ENCODE measurements at places on chromosomes 11 and 22.
A peak's percentile ranks its signal among the peaks of the same experiment; 100 is the strongest.

- DNase-seq: peak; percentile 42
Measured at GRCh38 chr11:128848815-128849455, 18.2 kb downstream of the KCNJ1 start.

DNA sequence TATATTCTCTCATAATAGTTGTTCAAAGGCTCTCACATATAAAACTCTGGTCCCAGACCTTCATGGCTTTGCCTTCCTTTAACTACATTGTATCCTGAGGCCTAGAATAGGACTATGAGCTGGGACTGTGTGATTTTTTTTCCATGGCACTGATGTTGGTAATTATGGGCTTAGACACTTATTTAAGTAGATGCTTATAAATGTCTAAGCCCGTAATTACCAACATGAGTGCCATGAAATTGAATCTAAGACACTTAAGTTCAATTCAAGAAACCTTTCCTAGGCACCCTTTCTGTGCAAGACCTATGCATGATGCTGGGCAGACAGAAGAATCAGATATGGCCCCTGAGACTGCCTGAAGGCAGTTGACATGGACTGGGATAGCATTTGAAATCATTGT, 63.0 kb downstream of the P4HA3 start:
- no peak for DNase-seq

DNA sequence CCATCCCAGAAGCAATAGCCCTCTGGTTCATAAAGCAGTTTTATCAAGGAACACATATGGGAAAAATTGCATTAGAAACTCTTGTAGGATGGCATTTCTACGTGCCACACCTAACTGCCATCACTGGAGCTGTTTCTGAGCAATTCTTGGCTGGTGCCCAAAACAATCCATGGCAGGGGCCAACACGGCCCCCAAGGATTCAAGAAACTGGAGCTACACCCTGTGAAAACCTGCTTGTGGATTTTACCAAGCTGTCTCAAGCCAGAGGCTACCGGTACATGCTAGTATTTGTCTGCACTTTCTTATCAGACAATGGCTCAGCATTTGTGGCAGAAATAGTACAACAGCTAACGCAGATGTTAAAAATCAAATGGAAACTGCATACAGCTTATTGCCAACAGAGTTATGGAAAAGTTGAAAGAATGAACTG, 42.4 kb upstream of the GLYAT start:
- DNase-seq: no peak

GRCh38 chr11:74283580-74284180, 27.8 kb downstream of the P4HA3 start:
- DNase-seq: no peak

DNA sequence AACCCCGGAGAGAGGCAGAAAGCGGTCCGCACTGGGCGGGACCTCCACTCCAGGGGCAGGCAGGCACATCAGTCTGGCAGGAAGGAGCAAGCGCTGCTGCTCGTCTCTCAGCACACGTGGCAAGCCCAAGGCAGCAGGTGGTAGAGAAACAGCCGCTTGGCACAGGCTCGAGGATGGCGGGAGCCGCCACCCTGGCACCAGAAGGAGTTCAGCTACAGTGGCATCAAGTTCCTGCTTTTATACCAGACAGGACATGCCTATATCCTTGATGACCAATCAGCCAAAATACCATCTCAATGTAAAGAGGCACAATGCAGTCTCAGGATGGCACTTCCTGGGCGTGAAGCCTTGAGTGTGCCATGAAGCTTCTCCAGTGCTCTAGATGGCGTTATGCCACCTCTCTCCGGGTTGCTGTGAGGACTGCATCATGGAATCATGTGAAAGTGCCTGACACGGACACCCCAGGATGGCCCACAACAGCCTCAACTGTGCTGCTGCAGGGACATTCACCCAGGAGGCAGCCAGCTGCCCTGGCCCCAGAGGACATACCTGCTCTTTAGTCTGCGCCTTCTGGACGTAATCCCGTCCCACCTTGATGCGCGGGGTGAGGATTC, 64.8 kb downstream of the APOL1 start:
- DNase-seq: no peak
